ENCODE measurements at places on chromosomes 2 and 18.

- no peak for DNase-seq
These were observed 9.6 kb upstream of the THNSL2 start for GRCh38 chr2:88160517-88160916.

- DNase-seq, result no peak
These were observed 181.6 kb downstream of the XIRP2 start for GRCh38 chr2:167069855-167070254.

DNA sequence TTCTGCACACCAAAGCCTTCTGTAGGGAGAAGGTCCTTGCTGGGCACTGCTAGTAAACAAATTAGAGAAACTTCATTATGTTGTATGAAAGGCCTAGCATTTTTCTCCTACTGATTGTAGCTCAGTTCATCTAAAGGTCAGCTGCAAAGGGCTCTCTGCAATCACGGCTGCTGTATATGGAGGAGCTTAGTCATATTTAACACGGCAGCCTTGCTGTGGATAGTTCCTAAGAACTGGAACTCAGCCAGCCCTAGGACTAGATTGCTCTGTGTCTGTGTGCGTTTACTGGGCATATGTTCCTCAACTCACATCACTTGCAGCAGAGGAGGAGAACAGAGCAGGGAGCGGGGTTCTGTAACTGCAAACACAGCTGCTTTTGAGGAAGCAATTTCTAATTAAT, 1103.9 kb upstream of the KLHL29 start:
- no peak for DNase-seq

GRCh38 chr2:109185821-109186570, 57.0 kb downstream of the SH3RF3 start:
- DNase-seq, result no peak

GRCh38 chr2:13021470-13021957, 304.8 kb downstream of the TRIB2 start:
- DNase-seq, result no peak

DNA sequence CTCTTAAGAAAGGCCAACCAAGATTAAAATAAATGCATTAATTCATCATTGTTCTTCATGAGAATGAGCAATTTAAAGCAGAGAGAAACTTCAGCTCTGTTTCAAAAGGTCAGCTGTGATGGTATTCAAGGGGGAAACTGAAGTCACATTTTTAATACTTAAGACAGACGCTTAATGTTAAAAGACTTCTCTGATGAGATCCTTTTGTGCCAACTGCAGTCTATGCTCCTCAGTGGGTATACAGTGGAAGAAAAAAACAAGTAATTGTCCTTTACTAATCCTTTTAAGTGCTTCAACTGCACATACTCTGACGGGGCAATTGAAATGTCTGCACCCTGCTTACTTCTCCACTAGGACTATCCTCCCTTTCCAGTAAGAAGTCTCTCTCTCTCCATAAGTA, 309.7 kb downstream of the GULP1 start:
- no peak for DNase-seq

DNA sequence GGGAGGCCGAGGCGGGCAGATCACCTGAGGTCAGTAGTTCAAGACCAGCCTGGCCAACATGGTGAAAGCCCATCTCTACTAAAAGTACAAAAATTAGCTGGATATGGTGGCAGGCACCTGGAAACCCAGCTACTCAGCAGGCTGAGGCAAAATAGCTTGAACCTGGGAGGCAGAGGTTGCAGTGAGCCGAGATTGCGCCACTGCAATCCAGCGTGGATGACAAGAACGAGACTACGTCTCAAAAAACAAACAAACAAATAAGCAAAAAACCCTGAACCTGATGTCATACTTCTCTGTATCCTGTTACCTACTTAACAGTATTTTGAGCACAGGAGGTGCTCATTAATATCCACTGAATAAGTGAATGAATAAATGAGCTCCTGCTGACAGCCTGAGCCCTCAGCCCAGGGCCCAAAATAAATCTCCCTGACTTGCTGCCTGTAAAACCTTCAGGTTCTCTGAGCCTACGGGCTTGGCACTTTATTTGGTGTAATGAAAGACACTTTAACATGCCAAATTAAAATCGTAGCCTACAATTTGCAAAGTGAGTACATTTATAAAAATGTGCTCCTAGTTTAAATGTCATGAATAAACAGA, 215.1 kb downstream of the ZNF385B start:
- no peak for DNase-seq

DNA sequence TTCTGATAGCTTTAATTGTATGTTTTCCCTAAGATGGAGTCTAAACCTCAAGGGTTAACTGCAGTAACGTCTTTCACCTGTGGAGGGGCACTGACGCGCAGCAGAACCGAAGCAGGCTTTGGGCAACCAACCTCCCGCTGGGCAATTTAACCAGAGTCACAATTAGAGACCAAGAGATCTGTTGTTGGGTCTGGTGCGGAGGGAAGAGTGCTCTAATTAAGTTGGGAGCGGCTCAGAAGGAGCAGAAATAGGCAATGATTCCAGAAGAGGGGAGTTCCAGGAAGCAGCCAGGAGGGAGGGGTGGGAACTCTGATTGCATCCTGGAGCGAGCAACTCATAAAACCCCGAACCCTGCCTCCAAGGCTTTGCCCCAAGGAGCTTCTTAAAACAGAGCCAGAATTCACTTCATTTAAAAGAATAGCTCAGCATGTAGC, 245.8 kb downstream of the PAX3 start:
- no peak for DNase-seq

DNA sequence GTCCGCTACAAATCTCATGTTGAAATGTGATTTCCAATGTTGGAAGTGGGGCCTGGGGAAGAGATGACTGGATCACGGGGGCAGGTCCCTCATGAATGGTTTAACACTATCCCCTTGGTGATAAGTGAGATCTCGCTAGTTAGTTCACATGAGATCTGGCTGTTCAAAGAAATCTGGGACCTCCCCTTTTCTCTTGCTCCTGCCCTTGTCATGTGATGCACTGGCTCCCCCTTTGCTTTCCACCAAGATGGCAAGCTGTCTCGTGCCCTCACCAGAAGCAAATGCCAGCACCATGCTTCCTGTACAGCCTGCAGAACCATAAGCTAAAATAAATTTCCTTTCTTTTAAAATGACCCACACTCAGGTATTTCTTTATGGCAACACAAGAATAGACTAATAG, 57.3 kb upstream of the C2orf15 start:
- DNase-seq, result no peak

DNA sequence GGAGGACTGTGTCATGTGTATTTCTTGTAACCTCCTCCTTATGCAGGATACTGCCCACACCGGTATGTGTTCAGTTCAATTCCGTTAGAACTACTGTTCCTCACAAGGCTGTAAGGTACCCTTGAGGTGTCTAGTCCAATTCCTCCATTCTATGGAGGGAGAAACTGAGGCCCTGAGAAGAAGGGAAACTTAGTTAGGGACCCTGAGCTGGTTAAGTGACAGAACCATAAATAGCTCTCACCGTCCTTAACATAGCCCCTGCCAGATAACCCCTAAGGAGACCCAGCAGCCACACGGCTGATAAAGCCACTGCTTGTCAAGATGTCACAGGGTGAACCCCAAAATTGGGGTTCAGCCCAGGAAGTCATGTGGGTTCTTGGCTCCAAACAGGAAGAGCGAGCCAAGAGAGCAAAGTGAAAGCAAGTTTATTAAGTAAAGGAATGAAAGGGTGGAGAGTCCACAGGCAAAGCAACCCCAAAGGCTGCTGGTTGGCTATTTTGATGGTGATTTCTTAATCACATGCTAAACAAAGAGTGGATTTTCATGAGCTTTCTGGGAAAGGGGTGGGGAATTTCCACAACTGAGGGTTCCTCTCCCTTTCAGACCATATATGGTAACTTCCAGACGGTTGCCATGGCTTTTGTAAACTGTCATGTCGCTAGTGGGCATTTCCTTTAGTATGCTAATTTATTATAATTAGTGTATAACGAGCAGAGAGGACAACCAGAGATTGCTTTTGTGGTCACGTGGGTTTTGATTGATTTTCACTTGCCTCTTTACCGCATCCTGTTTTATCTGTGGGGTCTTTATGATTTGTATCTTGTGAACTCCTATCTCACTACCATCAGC, 83.4 kb upstream of the RTN4 start:
- no peak for DNase-seq

DNA sequence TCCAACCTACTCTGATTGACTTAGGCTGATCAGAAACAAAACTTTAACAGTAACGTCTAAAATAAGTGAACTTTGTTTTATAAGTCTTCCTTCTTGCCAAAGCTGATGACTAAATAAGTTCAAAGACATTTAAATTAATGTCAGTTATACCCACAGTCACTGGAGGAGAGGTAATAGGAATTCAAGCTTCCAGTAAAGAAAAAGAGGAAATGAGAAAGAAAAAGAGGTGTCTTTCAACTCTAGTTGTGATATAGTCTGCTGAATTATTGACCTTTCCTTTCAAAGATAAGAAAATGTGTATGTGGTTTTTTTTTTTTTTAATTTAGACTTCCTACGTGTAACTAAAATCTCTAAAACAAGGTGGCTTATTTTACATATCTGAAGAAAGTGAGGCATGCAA, 191.5 kb downstream of the SLC8A1 start:
- no peak for DNase-seq

DNA sequence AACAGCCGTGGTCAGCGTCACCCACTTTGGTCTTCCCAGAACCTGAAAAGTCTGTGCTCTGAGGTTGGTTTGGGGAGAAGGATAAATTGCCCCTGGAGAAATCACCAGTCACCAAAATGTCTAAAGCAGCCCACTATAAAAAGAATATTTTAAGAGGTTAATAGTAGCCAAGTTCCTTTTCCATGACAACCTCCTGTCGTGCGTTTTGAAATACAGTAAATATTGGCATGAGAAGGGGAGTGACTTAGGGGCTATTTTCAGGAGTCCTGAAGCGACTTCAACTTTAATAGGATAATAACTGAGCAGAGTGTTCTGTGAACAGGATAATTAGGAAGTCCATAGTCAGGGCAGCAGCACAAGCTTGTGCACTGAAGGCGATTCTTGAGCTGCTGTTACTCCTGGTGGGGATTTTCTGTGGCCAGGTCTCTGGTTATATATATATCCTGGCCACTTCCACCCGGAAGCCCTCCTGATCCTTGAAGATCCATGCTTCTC, 49.3 kb downstream of the RNF144A start:
- DNase-seq, result no peak

DNA sequence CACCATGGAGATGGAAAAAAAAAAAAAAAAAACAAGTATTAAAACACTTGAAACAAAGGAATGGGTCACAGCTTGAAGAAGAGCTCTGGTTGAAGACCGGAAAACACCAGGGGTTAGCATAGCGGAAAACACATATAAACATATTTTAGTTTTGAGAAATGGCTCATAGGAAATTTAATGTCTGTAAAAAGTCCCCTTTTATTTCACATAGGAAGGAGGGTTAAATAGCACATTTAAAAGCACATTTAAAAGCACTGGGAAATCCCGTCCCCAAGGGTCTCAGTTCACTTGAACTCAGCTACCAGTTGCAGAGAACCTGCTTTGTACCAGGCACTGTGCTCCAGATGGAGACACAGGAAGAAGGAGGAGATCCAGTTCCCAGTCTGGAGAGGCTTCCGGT, 65.5 kb downstream of the KCNE4 start:
- DNase-seq, result no peak

DNA sequence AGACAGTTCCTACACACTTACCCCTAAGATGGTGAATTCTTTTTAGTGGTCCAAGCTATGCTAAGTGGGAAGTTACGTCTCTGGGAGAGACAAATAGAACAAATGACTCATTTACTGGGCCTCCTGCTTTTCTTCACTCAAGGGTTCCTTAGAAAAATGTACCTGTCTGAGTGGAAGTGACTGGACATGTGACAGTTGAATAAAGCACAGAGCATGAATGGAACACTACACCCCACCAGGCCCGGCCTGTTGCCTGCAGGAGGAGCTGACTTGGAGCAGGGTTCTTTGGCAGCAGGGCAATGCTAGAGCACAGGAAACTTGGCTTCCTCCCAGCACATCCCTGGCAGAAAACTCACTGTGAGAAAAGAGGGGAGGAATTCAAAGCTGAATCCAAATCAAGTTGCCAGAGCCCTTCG, 451.0 kb upstream of the SETBP1 start:
- no peak for DNase-seq

GRCh38 chr2:223003191-223003590, 48.8 kb upstream of the KCNE4 start:
- DNase-seq, result no peak

GRCh38 chr2:209809256-209809655, 37.6 kb downstream of the UNC80 start:
- no peak for DNase-seq

- DNase-seq, result no peak
These were observed 5.8 kb downstream of the SH3RF3 start for GRCh38 chr2:109134741-109135358.

- DNase-seq, result no peak
These were observed 19.4 kb upstream of the CCNT2 start for GRCh38 chr2:134899204-134899603.

DNA sequence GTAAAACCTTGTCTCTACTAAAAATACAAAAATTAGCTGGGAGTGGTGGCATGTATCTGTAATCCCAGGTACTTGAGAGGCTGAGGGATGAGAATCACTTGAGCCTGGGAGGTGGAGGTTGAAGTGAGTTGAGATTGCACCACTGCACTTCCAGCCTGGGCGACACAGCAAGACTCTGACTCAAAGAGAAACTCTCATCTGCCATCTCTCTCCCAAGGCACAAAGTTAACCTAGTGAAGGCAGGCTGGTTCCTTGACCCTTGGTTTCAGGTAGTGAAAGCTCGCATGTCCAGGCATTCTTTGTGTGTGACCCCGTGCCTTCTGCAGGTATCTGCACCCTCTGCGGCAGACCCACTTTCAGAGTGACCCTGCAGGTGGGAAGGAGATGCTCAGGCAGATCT, 100.0 kb downstream of the WDSUB1 start:
- DNase-seq, result no peak

GRCh38 chr18:37853706-37854105, 288.1 kb upstream of the CELF4 start:
- DNase-seq, result no peak

- no peak for DNase-seq
These were observed 36.6 kb downstream of the SCTR start for GRCh38 chr2:119487434-119488244.

- no peak for DNase-seq
These were observed 216.4 kb upstream of the OSR1 start for GRCh38 chr2:19574778-19575260.
